Spleen (tissue), 13 donors: ENCODE measurements at places on chromosomes 3 and 15.
A peak's percentile ranks its signal among the peaks of the same experiment; 100 is the strongest.

- DNase-seq = no peak
Observed at GRCh38 chr3:165347526-165347925, 151.3 kb upstream of the SLITRK3 start.

- DNase-seq = peak; percentile 80
Observed at GRCh38 chr3:13009946-13010315, 63.3 kb downstream of the IQSEC1 start.

- no peak for DNase-seq
Observed at GRCh38 chr3:52331091-52331490, 15.0 kb downstream of the DNAH1 start.

DNA sequence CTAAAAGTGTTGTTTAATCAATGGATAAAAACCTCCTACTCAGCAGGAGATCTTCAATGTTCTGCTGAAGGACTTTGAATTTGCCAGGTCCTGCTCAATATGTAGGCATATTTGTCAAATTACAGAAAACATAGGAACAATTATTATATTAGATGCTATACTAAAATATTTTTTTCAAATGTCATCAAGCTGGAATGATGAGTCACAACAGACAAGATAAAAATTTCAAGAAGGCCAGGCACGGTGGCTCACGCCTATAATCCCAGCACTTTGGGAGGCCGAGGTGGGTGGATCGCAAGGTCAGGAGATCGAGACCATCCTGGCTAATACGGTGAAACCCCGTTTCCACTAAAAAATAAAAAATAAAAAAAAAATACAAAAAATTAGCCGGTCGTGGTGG, 68.0 kb downstream of the AQP9 start:
- DNase-seq = no peak

- no peak for DNase-seq
Observed at GRCh38 chr3:107562969-107563529, 40.3 kb downstream of the BBX start.

GRCh38 chr15:45795440-45796069, 160.7 kb downstream of the SQOR start:
- DNase-seq = no peak

DNA sequence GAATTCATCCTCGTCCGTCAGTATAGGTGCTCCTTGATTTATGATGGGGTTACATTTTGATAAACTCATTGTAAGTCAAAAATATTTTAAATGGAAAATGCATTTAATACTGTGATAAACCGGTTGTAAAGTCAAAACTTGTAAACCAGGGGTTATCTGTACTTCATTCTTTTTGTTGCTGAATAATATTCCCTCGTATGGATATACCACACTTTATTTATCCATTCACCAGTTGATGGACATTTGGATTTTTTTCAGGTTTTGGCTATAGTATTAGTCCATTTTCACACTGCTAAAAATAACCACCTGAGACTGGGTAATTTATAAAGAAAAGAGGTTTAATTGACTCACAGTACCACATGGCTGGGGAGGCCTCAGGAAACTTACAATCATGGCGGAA, 47.7 kb downstream of the NFKBIZ start:
- DNase-seq = no peak

DNA sequence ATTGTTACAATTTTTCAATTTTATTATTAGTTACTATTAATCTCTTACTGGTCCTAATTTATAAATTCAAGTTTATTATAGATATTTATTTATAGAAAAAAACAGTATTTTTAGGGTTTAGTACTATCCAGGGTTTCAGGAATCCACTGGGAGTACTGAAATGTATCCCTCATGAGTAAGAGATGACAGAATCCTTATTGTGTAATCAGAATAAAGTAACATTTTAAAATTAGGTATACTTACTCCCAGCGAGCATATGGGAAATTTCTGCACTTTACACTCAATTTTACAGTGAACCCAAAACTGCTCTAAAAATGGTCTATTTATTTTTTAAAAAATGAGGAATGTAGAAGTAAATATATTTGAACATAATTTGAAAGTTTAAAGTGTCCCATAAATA, 202.7 kb downstream of the CGGBP1 start:
- no peak for DNase-seq
